ENCODE measurements at places on chromosomes 3 and 15. TPM values are rescaled to one million over a fixed set of nuclear protein-coding genes. Genes with fewer than 3 reads are reported as not detected.

GPR149 gene
- not detected for total RNA-seq

SCN11A gene
- under 0.01 TPM for total RNA-seq

TRH gene
- total RNA-seq = not detected

CPLX3 gene
- 0.11 TPM for total RNA-seq

STARD9 gene
- total RNA-seq = 1.4 TPM

CCR3 gene
- not detected for total RNA-seq

GOLGA6L25 gene
- not detected for total RNA-seq

MINDY2 gene
- total RNA-seq = 13.3 TPM

MUC13 gene
- total RNA-seq = not detected

TBC1D23 gene
- total RNA-seq = 16.3 TPM

NBEAL2 gene
- 128 TPM for total RNA-seq

HES1 gene
- total RNA-seq = 70.2 TPM

CIB2 gene
- 1.3 TPM for total RNA-seq

TIGIT gene
- total RNA-seq = 0.94 TPM

LRTM1 gene
- not detected for total RNA-seq

KIF15 gene
- total RNA-seq = 3.6 TPM

GOLGA6B gene
- total RNA-seq = not detected

A4GNT gene
- not detected for total RNA-seq

TIMP4 gene
- 6.7 TPM for total RNA-seq

SYNPR gene
- not detected for total RNA-seq

ADAMTS9 gene
- total RNA-seq = 5.2 TPM

GHRL gene
- not detected for total RNA-seq

CASR gene
- total RNA-seq = not detected

PLSCR5 gene
- total RNA-seq = not detected

ABHD17C gene
- 18.7 TPM for total RNA-seq

SMCO1 gene
- not detected for total RNA-seq

GP5 gene
- not detected for total RNA-seq

DUOXA2 gene
- 20.6 TPM for total RNA-seq

SCG5 gene
- not detected for total RNA-seq

VPS13C gene
- total RNA-seq = 24.6 TPM

CPB1 gene
- total RNA-seq = not detected

CD86 gene
- 11.1 TPM for total RNA-seq

TRANK1 gene
- 5.0 TPM for total RNA-seq

TEX55 gene
- total RNA-seq = not detected

KNG1 gene
- not detected for total RNA-seq

C3orf49 gene
- total RNA-seq = not detected

FANCD2OS gene
- total RNA-seq = not detected

OIP5 gene
- total RNA-seq = 16.3 TPM

SLC28A2 gene
- not detected for total RNA-seq

CCDC191 gene
- 3.6 TPM for total RNA-seq

C3orf85 gene
- total RNA-seq = not detected

GOLGA8J gene
- total RNA-seq = not detected

MRPL47 gene
- 27.8 TPM for total RNA-seq

APPL1 gene
- total RNA-seq = 27.2 TPM

ACSBG1 gene
- not detected for total RNA-seq

MKRN2OS gene
- total RNA-seq = 0.97 TPM

NEK11 gene
- total RNA-seq = 2.5 TPM

MTFMT gene
- 20.0 TPM for total RNA-seq

NANOGP8 gene
- total RNA-seq = not detected

HYAL1 gene
- 8.9 TPM for total RNA-seq

STRIT1 gene
- total RNA-seq = not detected

CCK gene
- total RNA-seq = 3.1 TPM

All from esophagus squamous epithelium (tissue), 5 donors.